Dorsolateral prefrontal cortex (tissue), 122 donors: ENCODE measurements at places on chromosomes 3 and 15.

DNA sequence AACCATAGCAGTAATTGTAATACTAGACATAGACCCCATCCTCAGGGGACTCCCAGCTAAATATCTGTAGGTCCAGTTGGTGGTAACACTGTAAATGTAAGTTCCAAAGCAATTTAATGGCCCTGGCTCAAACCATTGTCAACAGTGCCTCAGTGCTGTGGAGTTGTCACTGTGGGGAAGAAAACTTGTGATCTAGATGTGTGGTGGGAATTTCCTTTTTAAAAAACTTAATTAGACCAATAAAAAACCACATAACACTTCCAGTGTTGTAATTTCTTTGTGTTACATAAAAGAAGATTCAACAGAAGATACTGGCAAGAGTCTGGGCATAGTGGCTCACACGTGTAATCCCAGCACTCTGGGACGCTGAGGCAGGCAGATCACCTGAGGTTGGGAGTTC, 138.6 kb upstream of the UMPS start:
- DNase-seq: no peak

- peak; percentile 47 for DNase-seq
These were observed 24.9 kb upstream of the GATM start for GRCh38 chr15:45402955-45403877.

DNA sequence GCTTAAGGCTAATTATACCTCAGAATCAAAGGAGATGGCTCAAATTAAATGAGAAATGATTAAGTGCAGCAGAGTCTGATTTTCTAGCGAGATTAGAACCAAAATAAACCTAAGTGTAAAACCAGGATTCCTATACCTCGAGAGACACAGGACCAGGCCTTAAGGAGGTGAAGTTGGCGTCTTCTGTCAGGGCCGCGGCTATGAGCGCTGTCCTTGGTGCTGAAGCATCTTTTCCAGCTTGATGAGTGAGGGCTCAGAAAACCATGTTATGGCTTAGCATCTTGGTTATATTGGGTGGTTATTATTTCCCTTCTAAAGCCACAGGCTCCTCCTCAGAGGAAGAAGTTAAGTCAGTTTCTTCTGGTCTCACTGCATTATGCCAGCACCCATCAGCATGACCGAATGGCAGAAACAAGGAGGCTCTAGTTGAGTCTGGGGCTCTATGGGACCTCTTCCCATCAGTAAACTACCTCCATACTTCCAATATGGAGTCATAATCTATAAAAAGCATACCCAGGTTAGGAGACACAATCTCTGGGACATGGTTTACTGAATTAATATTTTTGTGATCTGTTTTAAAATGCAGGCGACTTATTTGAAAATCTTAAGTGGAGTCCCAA, 120.1 kb upstream of the NMNAT3 start:
- DNase-seq: no peak

DNA sequence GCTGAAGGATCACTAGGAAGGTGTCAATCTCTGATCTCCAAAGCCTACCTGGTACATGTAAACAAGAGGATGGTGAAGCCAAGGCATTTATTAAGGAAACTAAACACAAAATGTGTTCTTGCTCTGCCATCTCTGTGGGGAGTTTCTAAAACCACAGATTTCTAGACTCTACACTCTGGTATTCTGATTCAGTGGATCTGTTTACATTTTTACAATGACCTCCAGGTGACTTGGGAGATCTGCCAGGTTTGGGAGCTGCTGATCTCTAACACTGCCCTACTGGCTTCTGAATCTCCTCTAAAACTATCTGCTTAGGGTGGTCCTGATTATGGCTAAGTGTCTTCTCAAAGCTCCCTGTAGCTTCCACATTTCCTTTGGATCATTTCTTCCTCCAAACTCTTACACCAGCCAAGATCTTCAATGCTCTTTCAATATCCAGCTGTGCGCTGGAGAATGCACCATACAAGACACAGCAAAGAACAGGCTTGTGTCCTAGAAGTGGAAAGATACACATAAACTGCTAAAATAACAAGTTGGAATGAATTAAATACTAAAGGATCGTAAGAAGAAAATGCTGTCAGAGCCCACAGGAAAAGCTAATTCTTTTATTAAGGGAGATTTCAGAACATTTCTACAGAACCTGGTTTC, 72.7 kb downstream of the GREM1 start:
- DNase-seq: no peak

- no peak for DNase-seq
These were observed 27.8 kb upstream of the ST8SIA2 start for GRCh38 chr15:92365906-92366305.

- DNase-seq: no peak
These were observed 169.7 kb downstream of the KCNMB2 start for GRCh38 chr3:178705925-178706324.

DNA sequence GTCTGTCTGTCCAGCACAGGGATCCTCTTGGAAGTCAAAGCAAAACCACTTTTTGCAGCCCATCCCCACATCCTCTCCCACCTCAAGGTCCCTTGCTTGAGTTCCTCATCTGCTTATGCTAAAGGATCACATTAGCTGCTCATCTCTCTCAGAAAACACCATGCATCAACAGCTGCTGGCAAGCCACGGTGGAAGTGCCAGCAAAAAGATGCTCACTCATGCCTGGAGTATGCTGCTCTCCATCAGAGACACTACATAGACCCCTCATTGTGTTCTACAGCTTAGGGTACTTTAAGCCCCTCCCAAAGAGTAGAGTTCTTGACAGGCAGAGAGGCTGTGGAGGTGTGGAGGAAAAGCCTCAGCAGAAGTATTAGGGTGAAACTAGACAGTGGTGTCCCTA, 94.6 kb upstream of the COL8A1 start:
- DNase-seq: no peak
